Urinary bladder (tissue), 4 donors: ENCODE measurements at places on chromosomes 2 and 18. TPM values are rescaled to one million over a fixed set of nuclear protein-coding genes. Genes with fewer than 3 reads are reported as not detected.

Gene EGR4
- not detected for total RNA-seq

Gene DSG1
- total RNA-seq = 0.21 TPM

Gene ARHGAP15
- 107 TPM for total RNA-seq

Gene SLC20A1
- 59.7 TPM for total RNA-seq

Gene TUBA4B
- not detected for total RNA-seq

Gene RELCH
- total RNA-seq = 73.3 TPM

- DNase-seq = no peak
Observed at GRCh38 chr2:123958011-123958410, 67.1 kb upstream of the CNTNAP5 start.

DNA sequence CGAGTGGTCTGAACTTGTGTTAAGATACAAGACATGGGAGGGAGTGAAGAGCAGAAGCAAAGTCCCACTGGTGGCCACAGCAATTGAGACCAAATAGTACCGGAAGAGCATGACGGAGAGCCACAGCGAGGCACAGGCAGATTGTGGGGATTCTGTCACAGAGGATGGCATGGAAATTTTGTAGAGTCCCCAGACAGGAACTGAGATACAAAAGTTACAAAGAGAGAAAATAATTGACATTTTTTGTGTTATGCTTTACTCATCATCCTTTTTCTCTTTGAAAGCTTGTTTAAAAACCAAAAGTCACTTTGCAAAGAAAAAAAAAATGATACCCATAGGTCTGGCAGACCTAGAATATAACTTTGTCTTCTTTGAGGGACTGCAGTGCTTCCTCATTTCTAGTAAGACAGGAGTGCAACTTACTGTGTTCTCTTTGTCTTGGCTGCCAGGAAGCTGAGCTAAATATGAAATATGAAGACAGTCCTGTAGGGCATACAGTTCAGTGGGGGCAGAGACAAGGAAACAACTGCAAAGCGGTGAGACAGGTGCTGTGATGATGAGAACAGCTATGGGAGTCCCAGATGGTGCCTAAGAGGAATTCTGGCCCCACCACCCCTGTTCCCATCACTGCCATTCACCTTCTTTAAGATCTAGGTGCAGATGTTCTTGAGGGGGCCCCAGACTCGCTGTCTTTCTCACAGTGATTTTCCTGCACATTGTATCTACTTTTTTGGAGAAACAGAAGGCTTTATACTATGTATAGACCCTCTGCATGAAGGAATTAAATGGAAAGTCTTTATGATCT, 5.2 kb downstream of the ARHGAP25 start:
- no peak for DNase-seq

GRCh38 chr2:44844651-44845270, 96.7 kb upstream of the SIX3 start:
- no peak for DNase-seq

GRCh38 chr2:134788417-134788816, 50.0 kb upstream of the ACMSD start:
- DNase-seq = no peak

DNA sequence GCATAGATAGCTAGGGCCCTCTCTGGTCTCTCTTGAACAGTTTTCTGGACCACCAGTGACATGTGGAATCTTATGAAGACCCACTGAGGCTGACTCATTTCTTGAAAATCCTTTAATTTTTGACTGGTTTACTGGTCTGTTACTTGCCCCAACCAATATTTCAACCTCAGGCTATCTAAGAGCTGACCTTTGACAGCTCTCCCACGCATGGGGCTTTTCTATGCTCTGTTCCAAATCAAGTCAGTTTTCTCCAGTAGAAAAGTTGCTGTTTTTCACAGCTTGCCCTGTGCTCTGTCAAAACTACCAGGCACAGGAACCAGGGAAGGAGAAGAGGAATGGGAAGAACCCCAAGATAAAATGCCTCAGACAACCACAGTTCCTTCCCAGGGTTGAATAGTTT, 46.0 kb upstream of the MTIF2 start:
- no peak for DNase-seq

GRCh38 chr2:142868229-142868762, 9.2 kb upstream of the KYNU start:
- DNase-seq = no peak

- DNase-seq = no peak
Observed at GRCh38 chr2:96601382-96602292, 36.5 kb downstream of the KANSL3 start.

GRCh38 chr2:30037016-30037415, 109.8 kb upstream of the YPEL5 start:
- no peak for DNase-seq

DNA sequence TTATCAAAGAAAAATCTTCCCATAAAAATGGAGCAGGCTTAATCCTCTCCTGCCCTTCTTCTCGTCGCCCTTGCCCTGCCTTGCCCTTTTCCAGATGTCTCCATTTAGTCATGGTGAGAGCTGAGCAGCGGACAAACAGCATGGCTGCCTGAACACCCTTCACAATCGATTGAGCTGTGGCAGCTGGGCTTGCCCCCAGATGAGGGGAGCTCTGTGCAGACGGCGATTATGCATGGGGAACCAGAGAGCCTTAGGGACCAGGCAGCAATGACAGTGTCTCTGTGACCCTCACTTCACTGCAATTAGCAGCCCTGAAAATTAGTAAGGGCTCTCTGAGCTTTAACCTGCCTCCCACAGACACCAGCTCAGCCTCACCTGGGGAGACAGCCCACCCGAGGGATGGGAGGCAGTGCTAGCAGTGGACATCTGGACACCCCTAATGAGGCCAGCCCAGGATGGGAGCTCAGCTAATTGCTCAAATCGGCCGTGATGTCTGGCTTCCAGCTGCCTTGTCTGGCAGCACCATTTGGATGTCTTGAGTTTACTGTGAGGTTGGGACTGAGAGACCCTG, 365.7 kb downstream of the TNS1 start:
- no peak for DNase-seq

GRCh38 chr2:26681656-26682055, 10.9 kb upstream of the KCNK3 start:
- no peak for DNase-seq

DNA sequence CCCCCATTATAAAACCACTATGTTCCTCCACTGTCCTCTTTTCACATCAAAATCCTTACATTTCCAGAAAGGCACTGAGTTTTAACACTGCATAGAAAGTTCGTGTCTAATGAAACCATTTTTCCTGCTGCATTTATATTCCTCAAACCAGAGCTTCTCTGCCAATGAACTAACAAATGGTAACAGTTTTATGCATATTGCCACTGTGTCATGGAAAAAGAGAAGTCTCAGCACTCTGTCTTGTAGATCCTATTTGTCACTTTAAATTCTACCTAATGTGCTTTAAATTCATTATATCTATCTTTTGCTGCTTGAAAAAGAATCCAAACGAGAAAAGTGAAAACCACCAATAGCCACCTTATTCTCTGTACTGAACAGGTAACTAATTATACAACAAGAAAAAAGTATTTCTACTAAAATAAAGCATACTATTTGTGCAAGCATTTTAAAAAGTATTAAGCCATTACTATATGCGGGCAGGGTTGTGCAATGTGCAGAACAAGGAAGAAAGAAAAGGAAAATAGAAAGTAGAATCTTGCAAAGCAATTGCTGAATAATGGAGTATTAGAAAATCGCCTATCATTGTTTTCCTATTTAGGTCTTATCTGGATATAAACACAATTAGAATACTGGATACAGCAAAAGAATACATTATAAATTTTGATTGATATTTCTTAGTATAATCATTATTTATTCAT, 328.9 kb downstream of the ZEB2 start:
- no peak for DNase-seq

- DNase-seq = no peak
Observed at GRCh38 chr18:27226556-27227075, 41.5 kb upstream of the CHST9 start.

DNA sequence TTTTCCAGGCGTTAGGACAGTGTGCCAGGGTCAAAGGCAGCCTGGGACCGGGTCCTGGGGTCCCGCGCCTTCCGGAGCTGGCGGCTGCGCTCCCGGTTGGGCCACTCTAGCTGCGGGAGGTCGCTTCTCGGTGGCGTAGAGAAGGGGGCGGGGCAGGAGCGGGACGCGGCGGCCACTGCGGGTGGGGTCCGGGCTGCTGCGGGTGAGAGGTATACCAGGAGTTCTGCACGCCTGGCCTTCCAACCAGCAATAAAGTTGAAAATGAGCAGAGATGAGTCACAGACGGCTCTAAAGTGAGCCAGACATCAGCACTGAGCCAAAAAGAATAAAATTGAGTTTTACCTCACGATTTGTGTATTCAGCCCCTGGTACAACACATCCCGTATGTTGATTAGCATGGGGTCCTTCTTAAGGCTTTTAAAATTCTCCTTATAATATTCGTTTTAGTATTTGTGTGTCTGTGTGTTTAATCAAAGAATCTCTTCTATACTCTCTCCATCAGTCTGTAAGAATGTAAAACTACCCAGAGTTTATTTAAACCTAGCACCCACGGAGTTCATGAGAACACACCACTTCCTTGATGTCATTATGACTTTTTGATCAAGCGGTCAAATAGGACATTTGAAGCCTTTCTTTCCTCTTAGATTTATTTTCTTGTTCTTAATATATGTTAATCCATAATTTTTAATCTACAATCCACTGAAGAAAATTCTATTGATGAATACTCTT, at the start of gene C1GALT1C1L:
Gene C1GALT1C1L, minus strand, starts transcription at position 108 of the 729 bp plus-strand sequence. Its CDS starts 107 bp downstream, at position 1.
- peak; percentile 6 for DNase-seq

- no peak for DNase-seq
Observed at GRCh38 chr2:183105402-183106134, 18.7 kb upstream of the NUP35 start.
